ENCODE measurements at places on chromosomes 4 and X.

DNA sequence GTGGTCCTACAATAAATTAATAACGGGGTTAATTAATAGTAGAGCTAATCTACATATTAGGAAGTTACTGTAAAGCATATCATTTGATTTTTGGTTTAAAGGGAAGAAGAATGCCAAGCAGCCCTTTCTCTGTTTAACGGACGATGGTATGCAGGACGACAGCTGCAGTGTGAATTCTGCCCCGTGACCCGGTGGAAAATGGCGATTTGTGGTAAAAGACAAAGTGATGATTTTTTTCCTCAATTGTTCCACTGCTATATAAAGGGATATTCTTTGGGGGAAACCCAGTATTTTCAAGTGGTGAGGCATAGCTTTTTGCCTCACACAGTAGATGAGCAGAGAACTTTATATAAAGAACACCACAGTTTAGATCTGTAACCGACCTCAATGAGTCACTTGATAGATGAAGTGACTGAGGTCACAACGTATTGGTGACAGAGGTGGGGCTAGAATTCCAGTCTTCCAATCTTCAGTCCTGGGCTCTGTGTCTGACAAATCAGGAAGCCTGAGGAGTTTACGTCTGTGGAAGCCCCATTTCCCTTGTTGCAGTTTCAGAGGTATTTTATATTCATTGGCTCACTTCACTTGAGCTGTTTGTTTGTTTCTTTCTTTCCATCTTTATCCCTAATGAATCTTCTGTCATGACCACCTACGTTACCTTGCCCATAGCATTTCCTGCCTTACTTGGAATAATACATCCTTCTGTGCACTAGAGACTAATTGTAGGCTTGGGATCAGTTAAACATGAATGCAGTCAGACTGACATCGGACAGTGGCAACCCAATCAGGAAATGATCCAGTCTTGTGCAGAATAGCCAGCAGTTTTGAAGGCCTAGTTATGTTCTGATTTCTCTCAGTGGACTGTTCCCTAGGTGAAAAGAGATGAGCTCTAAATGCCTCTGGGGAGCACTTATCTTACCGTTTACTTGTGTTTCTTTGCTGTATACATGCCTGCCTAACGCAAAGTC lies 30.1 kb downstream of the ZRSR2 start:
- DNase-seq, result no peak

- no peak for DNase-seq
Measured at GRCh38 chr4:8771258-8771590, 100.4 kb downstream of the HMX1 start.

DNA sequence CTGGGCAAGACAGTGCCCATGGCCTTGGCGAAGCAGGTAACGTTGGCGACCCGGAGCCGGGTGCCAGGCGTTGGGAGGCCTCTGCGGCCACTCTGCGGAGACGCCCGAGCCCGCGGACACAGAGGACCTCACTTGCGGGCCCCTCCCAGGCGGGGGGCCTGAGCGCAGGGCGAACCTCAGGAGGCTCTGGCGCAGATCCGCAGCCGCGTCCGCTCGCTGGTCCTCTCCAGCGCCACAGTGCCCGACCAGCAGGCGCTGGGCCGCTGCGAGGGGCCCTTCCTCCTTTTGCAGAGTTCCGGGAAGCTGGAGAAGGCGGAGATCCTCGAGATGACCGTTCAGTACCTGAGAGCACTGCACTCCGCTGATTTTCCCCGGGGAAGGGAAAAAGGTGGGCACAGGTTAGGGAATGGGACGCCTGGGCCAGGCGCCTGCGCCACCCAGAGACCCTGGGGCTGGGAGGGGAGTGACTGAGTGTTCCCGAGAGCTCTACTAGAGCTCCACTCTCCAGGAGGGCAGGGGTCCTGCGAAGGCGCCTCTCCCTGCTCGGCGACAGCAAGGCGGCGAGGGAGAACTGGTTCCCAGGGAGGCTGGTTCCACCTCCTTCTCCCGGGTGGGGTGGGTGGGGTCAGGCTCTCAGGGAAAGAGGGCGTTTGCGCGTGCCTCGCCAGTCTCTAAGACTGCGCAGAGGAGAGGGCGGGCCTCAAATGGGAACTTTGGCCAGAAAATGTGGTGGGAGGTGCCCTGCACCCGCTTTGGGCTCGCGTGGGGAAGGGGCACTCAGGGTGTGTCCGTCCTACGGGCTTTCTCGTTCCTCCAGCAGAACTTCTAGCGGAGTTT lies 1.4 kb downstream of the HELT start:
- no peak for DNase-seq

DNA sequence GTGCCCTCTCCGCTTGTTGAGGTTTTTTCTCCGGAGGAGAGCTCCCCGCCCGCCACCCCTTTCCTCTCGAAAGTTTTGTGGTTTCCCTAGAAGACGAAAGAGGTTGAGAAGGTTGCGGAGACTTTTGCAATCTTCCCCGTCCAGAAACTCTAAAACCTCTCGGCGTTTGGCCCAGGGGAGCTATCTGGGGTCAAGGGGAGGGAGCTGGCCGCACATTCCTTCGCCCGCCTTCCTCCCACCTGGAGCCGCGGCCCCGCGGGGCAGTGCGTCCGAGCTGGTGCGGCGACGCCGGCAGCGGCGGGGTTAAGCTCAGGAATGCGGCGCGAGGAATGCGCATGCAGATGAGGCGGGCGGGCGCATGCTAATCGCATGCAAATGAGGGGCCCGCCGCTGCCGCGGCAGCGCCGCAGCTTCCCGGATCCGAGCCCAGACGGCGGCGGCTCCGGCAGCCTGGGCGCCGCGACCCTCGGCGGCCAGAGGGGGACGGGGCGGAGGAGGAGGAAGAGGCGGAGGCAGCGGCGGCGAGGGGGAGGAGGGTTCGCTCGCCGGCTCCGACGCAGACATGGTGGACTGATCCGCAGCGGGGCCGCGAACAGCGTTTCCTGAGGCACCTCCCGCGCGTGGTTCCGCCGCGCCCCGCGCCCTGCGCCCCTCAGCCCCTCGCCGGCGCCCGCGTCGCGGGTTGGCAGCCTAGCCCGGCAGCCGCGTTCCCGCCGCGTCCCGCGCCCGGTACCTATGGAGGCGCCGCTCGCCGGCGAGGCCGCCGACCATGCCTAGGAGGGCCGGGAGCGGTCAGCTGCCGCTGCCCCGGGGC lies at the start of gene WWC2:
WWC2 (plus strand) TSS at position 535 of the 814 bp plus-strand sequence; CDS start at position 770, 235 bp downstream.
- no peak for DNase-seq

- no peak for DNase-seq
Measured at GRCh38 chr4:149056615-149057014, 614.4 kb upstream of the NR3C2 start.

- no peak for DNase-seq
Measured at GRCh38 chr4:6620296-6620695, 20.2 kb upstream of the MRFAP1 start.

DNA sequence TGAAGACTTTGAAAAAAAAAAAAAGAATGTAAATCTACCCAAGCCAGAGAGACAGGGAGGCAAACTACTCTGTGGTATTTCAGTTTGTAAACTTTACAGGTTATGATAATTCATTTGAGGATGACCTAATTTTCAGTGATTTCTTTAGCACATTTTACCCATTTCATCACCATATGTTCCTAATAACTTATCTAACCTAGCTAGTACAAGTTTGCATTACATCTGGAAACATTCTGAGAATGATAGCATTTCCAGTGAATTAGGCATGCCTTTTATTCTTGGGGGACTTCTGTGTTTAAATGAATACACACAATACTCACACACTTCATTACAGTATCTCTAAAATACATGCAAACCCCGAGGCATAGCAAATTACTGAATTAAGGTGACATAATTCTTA lies 1055.5 kb downstream of the PCDH18 start:
- no peak for DNase-seq

DNA sequence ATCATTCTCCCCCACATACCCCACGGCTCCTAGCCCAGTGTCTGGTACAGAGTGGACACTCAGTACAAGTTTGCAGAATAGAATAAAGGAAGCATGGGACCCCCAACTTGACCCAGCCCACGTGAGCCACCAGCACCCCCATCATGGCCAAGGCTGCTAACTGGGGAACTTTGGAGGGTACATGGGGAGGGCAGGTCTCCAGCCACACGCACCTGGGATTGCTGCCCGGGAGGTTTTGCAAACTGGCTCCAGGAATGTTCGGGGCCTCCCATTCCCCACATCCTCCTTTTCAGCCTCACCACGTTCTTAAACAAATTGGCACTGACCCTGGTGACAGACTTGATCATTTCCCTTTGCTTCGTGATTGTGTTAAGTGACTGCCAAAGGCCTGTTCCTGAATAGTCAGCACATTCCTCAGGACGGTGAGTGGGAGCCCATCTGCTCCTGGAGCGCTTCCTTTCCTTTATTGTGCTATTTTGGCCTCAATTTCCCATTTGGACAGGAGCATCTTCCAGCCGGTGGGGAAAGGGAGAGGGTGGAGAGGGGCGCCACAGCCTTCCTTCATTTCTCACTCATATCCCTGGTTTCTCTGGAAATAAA lies 18.7 kb upstream of the XPNPEP2 start:
- no peak for DNase-seq

GRCh38 chr4:1624519-1624910 lies 59.6 kb downstream of the FAM53A start:
- no peak for DNase-seq

- DNase-seq, result no peak
Measured at GRCh38 chrX:107744868-107745267, 30.7 kb downstream of the TSC22D3 start.

- no peak for DNase-seq
Measured at GRCh38 chrX:86747091-86747490, 598.8 kb downstream of the DACH2 start.

DNA sequence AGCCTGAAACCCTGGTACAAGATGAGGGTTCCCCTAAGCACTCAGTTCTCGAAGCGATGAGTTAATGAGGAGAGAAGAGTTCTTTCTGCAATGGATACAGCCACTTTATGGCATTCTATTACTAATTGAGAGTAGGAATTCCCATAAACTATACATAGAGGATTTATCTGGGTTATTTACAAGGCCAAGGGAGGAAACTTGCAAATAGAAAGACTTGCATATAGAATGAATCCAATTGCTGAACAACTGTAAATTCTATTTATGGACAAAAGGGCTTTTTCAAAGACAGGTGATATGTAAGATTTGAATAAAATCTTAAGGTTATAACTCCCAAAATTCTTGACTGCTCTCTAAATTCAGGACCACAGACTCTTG lies 182.2 kb downstream of the PPARGC1A start:
- DNase-seq, result no peak

- no peak for DNase-seq
Measured at GRCh38 chr4:145498430-145498829, 16.8 kb downstream of the SMAD1 start.

GRCh38 chrX:71095981-71096759 lies 519 bp downstream of the FOXO4 start:
- DNase-seq, result no peak

- no peak for DNase-seq
Measured at GRCh38 chr4:114558446-114559020, 40.1 kb upstream of the UGT8 start.

DNA sequence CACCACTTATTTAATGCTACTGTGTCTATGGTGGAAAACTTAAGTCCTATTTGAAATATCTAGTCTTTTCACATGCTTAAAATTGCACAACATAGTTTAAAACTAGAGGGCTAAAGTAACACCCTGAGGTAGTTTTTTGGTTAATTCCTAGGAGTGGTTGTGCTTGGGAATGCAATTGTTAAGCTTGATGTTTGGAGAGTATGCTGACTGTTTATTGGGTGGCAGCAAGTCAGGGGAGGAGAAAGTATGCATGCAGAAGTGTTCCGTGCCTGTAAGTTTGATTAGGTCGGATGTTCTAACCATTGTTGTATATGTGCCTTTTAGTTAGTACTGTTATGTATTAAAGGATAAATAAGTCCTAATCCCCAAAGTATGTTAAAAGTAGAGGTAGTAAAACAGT lies 40.5 kb downstream of the CXCL8 start:
- no peak for DNase-seq

GRCh38 chr4:86653237-86653865 lies 59.2 kb downstream of the PTPN13 start:
- DNase-seq, result no peak

DNA sequence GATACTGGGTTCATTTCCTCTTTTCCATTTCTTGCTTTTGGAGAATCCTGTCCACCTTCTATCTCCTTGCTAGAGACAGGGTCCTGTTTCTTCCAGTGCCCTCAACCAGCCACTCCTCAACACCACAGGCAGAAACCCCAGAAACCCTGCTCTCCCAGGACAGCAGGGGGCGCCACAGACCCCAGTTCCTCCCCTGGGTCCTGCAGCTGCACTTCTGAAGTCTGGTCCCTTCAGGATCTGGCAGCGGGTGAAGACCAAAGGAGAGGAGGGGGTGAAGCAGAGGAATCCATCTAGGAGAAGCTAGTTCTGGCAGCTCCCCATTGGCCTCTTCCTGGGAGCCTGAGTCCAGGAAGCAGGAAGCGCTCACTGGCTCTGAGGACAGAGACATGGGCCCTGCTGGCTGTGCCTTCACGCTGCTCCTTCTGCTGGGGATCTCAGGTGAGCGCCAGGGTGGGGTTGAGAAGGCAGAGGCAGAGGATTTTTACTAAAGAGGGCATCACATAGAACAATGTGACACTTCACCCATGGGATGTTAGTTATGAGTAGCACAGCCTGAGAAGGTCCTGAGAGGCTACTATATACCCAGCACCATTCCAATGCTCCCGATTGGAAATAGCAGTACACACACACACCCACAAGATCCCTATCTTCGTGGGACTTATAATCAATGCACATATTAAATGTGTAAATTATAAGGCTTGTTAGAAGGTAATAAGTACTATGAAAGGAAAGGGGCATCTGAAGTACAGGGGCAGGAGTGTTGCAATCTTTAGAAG lies at the start of gene PRSS48:
PRSS48 (plus strand) TSS at position 375 of the 776 bp plus-strand sequence; CDS start at position 387, 12 bp downstream.
- DNase-seq, result peak; percentile 17

GRCh38 chr4:7232061-7232650 lies 39.8 kb downstream of the SORCS2 start:
- DNase-seq, result no peak
